ENCODE measurements at places on chromosomes 3 and 15.

GRCh38 chr3:63287610-63288009 is 9.5 kb downstream of the SYNPR start:
- DNase-seq = no peak

- DNase-seq = no peak
Measured at GRCh38 chr3:117622171-117622841, 912.7 kb downstream of the TUSC7 start.

DNA sequence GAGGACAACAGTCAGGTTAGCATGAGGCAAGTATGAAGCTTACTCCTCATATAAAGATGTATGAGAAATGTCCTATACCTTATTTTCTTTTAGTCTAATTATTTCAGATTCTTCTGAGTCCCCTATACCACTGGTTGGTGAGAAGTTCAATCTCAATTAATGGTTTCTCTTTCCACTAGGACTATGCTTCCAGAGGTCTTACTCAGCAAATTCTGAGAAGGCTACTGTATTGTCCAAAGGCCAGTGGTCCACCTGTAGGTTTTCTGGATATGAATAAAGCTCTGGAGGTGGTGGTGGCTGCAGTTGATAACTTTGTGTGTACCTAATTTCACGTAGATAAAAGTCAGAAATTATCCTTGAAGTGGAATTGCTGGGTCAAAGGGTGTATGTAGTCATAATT is 149.4 kb downstream of the EPHB1 start:
- DNase-seq = no peak

- DNase-seq = no peak
Measured at GRCh38 chr15:86446253-86446640, 366.6 kb downstream of the AGBL1 start.
